Mesothelial cell of epicardium (in vitro differentiated cells): ENCODE measurements at places on chromosomes 1 and 21.

GRCh38 chr21:30900881-30901280, 19.5 kb upstream of the KRTAP11-1 start:
- DNase-seq, result no peak

DNA sequence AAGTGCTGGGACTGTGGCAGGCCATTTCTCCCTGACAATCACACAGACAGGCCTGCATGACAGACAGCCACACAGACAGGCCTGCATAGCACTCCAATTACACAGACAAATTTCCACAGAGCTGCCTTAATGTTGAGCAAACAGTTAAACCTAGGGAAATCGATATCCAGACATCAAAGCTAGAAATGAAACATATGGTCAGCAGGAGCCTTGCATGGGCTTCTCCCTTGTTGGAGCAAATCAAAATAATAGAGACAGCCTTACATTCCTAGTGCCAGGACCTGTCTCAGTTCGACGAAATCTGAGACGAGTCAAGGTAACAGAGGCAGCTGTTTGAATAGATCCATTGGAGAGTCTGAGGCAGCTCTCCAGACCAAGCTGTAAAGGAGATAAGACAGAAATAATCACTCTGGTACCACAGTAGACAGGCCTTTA, 42.4 kb downstream of the OLFML3 start:
- no peak for DNase-seq

- no peak for DNase-seq
These were observed 95.5 kb upstream of the CD34 start for GRCh38 chr1:208006258-208006920.

- DNase-seq, result no peak
These were observed 9.8 kb upstream of the CR1 start for GRCh38 chr1:207486198-207486597.

- DNase-seq, result peak; percentile 57
These were observed 39.8 kb downstream of the HTR6 start for GRCh38 chr1:19704247-19705113.

GRCh38 chr1:56978819-56979218, 13.0 kb upstream of the C8B start:
- DNase-seq, result no peak

- DNase-seq, result no peak
These were observed 52.6 kb upstream of the RBM15 start for GRCh38 chr1:110286564-110286963.

- no peak for DNase-seq
These were observed 22.6 kb upstream of the TRABD2B start for GRCh38 chr1:48019714-48020315.

- DNase-seq, result no peak
These were observed 16.3 kb upstream of the PEF1 start for GRCh38 chr1:31660871-31661455.
